Heart right ventricle (tissue), 16 donors: ENCODE measurements at places on chromosomes 11 and 22.
A peak's percentile ranks its signal among the peaks of the same experiment; 100 is the strongest.

- H3K27ac ChIP-seq: no peak overlapping the region
- no peaks in the 10 kb centered on the region for H3K27me3 ChIP-seq
- peaks cover 24% of the 10 kb centered on the region for H3K4me1 ChIP-seq
- no peak for DNase-seq
- H3K36me3 ChIP-seq: no peaks in the 10 kb centered on the region
Measured at GRCh38 chr22:36430863-36431262, 43.1 kb upstream of the MYH9 start.

DNA sequence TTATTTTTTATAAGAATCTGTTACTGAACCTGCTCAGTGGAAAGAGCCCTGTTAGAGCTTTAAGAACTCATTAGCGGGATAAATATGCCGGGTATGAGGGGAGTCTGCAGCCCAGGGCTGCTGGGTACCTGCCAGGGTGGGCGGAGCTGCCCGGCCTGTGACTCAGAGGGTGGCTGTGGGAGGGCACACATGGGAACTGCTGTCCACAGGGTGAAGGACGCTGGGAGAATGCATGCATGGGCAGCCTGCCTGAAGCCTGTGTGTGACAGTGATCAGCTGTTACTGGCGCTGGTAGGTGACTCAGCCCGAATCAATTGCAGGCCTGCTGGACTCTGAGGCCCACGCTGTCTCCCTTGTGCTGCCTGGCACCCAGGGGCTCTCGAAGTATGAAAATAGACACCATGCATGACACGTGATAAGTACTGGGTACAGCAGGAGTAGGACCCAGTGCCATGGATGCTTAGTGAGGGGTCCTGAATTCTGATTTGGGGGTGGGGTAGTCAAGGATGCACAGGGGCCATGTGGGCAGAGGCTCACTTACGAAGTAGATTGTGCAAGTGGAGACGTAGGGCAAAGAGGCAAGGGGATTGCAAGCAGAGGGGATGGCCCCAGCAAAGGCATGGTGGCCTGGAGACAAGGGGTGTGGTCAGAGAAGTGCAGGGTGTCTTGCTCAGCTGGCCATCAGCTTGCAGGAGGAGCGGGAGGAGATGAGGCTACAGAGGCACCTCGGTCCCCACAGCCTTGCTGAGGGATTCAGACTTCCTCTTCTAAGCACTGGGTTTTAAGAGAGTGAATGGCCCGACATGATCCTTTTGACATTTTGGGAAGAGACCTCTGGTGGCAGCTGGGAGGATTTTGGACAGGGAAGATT, 36.5 kb downstream of the GRIK4 start:
- peak overlapping the region; percentile 69 for H3K27ac ChIP-seq
- no peak overlapping the region for H3K4me3 ChIP-seq
- H3K27me3 ChIP-seq: no peaks in the 10 kb centered on the region
- DNase-seq: peak; percentile 89
- peaks cover 22% of the 10 kb centered on the region for H3K4me1 ChIP-seq

DNA sequence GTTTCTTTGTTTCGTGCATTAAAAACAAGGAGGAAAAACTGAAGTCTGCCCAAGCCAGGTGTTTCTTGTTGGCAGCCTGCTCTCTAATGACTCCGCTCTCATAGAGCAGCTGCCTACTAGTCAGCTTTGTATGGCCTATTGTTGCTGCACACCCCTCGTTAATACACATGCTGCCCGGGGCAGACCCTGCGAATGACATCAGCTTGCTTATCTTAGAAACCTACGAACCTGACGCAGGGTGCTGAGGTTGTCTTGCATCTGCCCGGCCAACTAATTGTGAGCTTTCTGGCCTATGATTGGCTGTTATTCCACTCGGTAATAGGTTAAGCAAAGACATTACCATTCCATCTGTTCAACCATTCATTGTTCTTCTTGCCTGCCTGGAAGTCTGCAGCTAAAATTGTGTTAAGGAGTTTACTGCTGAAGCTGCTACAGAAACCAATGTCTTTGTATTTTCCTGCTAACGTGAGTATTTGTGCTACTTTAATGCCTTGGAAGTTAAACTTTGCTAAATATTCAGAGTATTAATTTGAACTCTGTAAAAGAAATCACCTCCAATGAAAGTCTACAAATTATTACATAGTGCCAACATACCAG, 37.5 kb downstream of the ZC3H12C start:
- H3K27me3 ChIP-seq: no peaks in the 10 kb centered on the region
- no peak overlapping the region for H3K4me3 ChIP-seq
- no peak for DNase-seq
- no peak overlapping the region for H3K27ac ChIP-seq
- H3K36me3 ChIP-seq: no peaks in the 10 kb centered on the region

DNA sequence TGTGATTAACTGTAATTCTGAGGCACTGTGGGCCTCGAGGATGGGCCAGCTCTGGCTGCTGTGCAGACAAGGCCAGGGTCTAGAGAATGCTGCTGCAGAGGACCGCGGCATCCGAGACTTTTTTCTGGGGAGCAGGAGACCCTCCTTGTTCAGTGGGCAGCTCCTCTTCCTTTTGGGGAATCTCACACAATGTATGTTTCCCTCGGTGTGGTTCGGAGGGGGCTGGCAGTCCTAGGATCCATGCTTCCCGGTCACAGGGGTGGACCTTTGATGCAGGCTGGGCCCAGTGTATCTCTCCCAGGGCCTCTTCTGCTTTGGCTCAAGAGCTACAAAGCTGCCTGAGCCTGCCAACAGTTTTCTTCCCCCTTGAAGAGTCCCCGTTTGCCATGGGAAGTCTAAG, 31.5 kb downstream of the MYEOV start:
- no peaks in the 10 kb centered on the region for H3K27me3 ChIP-seq
- no peaks in the 10 kb centered on the region for H3K4me1 ChIP-seq
- H3K27ac ChIP-seq: no peak overlapping the region

DNA sequence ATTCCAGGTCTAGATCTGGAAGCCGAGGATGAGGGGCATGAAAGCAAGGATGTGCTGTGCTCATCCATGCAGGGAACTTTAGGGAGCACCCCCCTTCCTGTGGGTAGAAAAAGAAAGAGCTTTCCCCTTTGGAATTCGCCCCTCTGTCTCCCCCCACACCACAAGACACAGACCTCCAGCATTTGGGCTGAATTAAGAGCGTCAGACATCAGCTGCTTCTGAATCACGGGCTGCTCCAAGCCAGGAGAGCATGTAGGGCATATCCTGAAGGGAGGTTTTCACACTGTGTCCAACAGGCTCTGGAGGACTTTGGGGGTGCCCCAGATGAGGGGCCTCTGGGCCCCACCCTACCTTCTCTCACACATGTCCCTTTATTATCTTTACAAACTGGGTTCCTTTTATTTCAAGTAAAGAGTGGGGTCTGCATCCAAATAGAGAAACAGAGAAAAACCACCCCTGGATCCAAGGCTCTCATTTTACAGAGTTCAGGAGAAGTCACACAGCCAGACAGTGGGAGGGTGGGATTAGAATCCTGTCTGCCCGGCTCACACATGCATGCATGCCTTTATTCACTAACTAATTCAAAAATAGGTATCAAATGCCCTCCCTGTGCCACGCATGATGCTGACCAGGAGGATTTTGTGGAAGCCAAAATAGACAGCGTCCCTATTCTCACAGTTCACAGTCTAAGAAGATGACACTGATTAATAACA, 52.8 kb downstream of the LRRC32 start:
- no peaks in the 10 kb centered on the region for H3K36me3 ChIP-seq
- H3K4me3 ChIP-seq: no peak overlapping the region
- no peak overlapping the region for H3K27ac ChIP-seq
- no peak for DNase-seq
- H3K4me1 ChIP-seq: peaks cover 42% of the 10 kb centered on the region

DNA sequence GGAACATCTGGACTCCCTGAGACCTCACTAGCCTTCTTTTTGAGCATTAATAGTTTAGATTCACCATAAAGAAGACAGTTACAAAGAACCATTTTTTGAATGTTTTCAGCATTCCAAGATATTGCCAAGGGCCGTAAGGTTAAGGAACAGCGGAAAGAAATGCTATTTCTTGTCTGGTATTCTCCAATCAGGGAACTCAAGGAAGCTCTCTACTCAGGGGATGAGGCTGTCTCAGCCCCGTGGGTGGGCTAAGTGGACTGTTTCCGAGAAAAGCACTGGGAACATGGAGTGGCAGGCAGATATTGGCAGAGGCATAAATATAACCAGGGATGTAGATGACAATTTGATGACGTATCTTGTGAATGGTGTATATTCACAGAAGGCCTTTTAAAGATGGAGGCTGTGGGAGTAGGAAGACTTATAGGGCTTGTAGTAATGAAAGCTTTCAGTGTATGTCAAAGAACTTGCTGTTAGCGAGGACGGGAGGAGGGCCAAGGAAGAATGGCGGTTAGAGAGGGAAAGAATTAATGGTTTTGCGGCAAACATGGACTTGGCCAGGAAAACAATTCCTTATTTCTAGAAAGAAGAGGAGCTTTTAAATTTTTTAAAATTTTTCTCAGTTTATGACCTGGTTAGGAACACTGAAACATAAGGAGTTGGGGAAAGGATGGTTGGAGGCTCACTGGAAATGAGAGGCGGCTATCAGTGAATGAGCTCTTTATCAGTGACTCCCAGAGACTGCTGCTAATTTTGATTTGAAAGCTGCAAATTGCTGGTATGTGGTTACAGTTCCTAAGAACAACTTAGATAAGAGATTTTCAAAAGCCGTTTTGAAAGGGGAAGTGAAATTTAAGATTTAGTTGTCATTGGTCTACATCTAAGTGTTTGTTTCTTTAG, 64.6 kb downstream of the ST3GAL4 start:
- no peak overlapping the region for H3K4me3 ChIP-seq
- H3K36me3 ChIP-seq: no peaks in the 10 kb centered on the region
- H3K27ac ChIP-seq: peak overlapping the region; percentile 73
- no peak for DNase-seq

DNA sequence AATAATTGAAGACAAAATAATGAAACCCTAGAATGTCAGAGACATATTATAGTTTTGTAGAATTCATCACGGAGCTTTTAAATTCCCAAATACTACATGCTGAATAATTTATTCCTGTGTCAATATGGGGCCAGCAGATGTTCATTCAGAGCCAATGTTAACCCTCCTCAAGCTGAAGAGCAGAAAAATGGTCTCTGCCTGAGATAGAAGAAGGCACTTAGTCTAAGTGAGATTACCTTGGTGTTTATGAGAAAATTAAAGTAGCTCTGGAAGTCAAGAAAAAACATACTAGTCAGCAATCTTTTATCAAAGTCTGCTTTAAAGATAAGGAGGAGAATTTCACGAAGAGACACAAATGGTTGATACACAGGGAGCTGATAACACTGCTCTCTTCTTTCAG, 328.2 kb downstream of the TTC28 start:
- no peak overlapping the region for H3K4me3 ChIP-seq
- H3K27ac ChIP-seq: no peak overlapping the region
- no peaks in the 10 kb centered on the region for H3K36me3 ChIP-seq
- no peaks in the 10 kb centered on the region for H3K4me1 ChIP-seq

GRCh38 chr11:129436573-129436972, 60.9 kb downstream of the BARX2 start:
- no peak overlapping the region for H3K4me3 ChIP-seq
- no peaks in the 10 kb centered on the region for H3K4me1 ChIP-seq
- DNase-seq: no peak

DNA sequence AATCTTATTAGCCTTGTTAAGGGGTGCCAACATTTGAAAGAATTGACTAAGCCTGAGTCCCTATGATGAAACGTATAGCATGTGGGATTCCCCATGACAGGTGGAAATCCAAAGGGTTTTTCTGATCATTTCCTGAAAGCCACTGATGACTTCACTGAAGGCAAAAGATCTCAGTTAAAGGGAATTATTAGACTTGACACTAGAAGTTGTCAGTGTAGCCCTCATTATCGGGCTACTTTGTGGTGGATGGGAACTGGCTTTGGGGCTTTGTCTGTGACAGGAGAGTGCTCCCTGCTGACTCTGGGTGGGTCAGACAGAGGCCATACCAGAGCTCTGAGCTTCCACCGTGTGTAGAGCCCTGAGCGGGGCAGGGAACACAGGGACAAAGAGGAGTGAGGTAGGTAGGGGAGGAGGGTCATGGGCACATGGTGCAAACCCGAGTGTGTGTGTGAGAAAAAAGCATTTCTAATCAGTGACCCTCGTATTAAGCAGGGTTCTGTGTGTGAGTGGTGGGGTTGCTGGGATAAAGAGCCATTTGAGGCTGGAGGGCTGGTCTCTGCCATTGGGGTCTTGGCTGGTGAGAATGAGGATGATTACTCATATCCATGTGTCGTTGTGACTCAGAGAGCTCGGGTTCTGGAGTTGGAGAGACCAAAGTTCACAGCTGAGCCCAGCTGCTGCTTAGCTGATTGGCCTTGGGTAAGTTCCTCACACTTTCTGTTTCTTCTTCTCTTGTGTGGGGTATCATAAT, 101.1 kb downstream of the GRIK4 start:
- no peak overlapping the region for H3K4me3 ChIP-seq
- H3K27ac ChIP-seq: no peak overlapping the region
- no peaks in the 10 kb centered on the region for H3K36me3 ChIP-seq
